Stimulated activated CD4-positive, alpha-beta T cell treated with anti-CD3 and anti-CD28 coated beads, TNF-alpha, amount 100 ng/mL, for 48 hours (primary cell): ENCODE measurements at places on chromosomes 2 and 18.

- no peak for DNase-seq
Measured at GRCh38 chr2:231663458-231664212, 44.7 kb upstream of the PTMA start.

- DNase-seq, result no peak
Measured at GRCh38 chr2:194602750-194603149, 1054.3 kb upstream of the SLC39A10 start.

GRCh38 chr2:134148172-134148571, 105.7 kb upstream of the MGAT5 start:
- DNase-seq, result no peak

DNA sequence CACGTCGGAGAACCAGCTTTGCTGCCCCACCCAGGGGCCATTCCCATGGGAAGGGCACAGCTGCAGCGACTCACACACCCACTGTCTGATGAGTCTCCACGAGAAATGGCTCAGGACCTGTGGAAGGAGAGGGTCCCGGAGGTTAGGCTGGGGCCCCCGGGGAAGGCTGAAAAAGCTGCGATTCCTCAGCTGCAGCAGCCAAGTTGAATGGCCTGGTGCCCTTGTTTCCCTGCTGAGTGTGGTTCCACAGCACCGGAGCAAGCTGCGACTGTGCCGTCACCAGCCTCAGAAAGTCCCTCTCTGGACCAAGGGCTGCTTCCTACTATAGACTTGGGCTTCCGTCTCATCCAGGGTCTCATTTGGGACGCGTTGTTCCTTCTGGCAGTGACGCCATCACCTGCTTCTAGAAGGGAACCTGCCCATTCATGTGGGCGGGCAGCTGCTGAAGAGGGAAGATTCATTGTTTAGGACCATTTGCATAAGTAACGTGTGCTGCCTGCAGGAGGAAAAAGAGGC, 180.2 kb downstream of the INHBB start:
- no peak for DNase-seq

GRCh38 chr2:239789711-239790110, 235.4 kb downstream of the NDUFA10 start:
- DNase-seq, result no peak

- peak; percentile 2 for DNase-seq
Measured at GRCh38 chr2:46615986-46616485, 136.7 kb downstream of the TMEM247 start.

DNA sequence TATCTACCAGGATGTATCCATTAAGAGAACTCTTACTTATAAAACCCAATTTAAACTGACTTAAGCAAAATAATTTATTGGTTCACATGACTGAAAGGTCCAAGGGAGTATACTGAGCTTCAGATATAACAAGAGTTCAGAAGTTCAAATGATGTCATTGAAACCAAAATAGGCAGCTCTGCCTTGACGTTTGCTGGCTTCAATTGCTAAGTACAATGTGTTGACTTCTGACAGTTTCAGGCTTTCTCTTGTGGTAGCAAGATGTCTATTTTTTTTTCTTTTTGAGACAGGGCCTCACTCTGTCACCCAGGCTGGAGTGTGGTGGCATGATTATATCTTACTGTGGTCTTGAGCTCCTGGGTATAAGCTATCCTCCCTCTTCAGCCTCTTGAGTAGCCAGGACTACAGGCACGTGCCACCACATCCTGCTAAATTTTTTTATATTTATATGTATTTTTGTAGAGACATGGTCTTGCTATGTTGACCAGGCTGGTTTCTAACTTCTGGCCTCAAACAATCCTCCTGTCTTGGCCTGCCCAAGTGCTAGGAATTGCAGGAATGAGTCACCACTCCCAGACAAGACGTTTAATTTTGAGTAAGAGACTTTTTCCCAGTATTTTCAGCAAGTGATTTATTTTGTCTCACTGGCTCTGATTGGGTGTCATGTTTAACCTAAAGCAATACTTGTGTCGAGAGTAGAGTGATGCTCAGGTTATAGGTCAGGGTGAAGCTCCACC, 184.8 kb downstream of the NR4A2 start:
- DNase-seq, result no peak

DNA sequence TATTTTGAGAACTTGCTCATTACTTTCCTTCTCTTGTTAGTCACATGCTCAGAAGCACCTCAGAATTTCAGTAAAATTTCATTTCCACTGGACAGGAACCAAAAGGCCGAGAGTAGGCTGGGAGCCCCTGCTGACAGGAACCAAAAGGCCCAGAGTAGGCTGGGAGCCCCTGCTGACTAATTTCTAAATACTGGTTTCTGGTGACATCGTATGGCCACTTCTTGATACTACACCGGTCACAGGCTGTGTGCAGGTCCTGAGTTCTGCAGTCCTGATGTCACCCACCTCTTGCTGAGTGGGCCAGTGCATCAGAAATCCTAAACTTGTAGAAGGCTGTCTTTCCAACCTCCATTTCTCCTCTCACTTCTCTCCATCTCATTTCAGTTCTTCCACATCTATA, 17.7 kb upstream of the EN1 start:
- no peak for DNase-seq

DNA sequence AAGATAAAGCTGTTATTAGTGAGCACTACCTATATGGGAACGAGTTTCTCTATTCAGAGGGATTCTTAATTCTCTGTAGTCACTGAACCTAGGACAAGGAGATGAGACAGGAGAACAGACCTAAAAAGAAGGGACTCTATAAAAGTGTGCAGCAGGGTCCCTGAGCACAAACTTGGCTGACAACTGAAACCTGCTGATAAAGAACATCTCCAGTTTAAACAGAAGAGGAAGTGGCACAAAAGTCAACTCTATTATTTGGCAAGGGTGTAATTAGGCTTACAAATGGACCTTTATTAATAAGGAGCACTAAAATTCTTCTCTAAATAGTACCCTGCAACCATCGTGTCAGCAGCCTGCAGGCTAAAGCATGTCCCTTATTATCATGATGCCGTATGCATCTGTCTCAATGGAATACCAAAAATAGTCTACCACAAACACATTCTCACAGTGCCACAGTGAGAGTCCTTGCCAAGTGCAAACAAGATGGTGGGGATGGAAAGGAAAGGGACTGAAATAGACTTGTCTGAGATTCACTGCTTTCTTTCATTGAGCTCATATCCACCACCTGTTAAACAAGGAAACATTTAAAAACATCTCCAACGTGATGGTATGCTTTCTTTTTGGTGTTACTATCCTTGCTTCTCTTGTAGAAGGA, 260.2 kb downstream of the INSIG2 start:
- no peak for DNase-seq

- DNase-seq, result no peak
Measured at GRCh38 chr18:59520562-59521355, 161.7 kb upstream of the LMAN1 start.

- DNase-seq, result no peak
Measured at GRCh38 chr2:75274936-75275335, 75.6 kb upstream of the TACR1 start.
